ENCODE measurements at places on chromosomes 2 and 18.
A peak's percentile ranks its signal among the peaks of the same experiment; 100 is the strongest.

DNA sequence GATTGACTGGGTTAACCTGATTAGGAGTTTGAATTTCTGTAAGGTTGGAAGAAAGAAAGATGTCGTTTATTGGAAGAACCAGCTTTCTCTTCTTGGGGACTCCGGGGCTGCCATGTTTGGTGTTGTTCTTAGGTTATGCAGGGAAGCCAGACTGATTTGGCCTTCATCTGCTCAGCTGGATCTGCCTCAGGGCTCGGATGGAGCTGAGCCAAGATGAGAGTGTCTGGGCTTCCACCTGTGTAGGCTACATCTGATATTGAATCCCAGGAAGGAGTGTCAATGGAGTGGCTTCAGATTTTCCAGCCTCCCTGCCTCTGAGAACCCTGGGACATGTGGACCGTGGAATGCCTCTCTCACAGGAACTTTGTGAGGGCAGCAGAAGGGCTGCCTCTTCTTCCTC lies 126.1 kb downstream of the WDSUB1 start:
- no peak for DNase-seq

GRCh38 chr2:60413814-60414168 lies 139.7 kb downstream of the BCL11A start:
- DNase-seq, result no peak

DNA sequence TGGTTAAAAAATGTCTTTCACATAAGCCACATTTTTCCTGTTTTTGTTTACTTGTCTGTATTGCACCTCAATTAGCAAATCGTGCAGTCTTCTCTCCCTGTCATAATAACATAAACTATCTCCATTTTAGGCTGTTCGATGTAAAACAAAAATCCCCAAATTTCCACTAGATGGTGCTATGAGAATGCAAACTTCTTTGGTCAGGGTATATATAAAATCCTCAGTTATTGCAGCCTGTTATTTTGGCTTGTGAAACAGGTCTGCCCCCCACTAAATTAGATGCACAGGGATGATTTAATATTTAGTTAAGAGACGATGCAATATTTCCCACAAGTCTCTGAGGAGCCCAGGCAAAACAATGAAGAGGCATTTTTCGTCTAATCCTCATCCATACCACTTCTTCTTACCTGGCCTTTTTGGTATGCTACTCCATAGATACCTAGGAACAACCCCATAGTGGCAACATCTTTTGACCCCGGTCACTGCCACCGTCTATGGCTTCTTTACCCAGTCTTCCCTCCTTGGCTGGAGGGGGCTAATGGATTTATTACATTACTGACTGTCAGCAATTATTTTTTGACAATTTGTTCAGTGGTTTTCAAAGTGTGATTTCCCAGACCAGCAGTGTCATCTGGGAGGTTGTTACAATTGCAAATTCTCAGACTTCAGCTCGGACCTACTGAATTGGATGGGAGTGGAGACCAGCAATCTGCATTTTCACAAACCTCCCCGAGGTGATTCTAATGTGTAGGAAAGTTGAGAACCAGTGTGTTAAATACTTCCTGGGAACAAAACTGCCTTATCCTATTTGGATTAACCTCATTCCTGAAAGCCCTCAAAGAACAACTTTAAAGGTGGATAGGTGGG lies 117.4 kb upstream of the CWC22 start:
- peak; percentile 24 for DNase-seq

GRCh38 chr2:236178890-236179235 lies 10.7 kb upstream of the GBX2 start:
- no peak for DNase-seq

GRCh38 chr18:10051877-10052631 lies 138.2 kb downstream of the VAPA start:
- DNase-seq, result no peak

- DNase-seq, result peak; percentile 46
Measured at GRCh38 chr18:22378672-22379282, 38.9 kb downstream of the CTAGE1 start.

DNA sequence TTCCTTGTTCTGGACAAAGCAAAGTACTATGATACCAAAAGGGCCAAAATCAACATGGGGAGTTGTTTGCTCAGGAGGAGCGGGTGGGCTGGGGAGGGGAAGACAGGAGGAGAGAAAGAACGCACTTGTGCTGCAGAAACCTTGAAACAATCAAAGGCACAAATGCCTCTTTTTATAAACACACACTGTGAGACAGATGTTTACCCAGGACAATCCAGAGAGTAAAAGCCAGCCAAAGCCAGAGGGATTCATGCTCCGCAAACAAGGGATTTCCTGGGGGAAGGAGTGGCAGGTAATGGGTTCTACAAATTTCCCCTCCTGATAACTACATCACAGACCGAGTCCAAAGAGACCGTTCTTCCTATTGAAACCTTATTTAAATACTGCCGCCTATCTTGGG lies 323.5 kb upstream of the SKOR2 start:
- DNase-seq, result no peak

GRCh38 chr2:70124983-70125480 lies 37.8 kb downstream of the PCBP1 start:
- DNase-seq, result peak; percentile 70

DNA sequence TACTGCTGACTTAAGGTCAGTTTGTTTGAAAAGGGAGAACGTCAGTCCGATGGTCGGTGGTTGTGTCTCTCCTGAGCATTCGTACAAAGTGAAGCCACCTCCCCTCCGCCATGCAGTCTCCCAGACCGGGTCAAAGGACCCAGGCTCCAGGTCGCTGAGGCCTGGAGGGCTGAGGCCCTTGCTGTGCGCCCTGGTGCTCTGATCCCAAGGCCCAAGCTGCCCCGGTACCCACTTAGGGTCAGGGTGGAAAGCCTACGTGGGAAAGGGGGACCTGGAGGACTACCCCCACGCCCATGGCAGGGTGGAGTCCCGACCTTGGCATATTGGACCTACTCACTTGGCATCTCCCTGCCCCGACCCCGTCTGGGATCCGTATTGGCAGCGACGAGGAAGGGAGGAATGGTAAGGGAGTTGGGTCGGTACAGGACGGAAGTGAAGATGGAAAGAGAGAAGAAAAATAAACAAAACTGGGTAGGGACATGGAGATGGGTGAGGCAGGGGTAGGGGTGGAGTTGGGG lies 8.0 kb upstream of the SIX3 start:
- DNase-seq, result no peak

- no peak for DNase-seq
Measured at GRCh38 chr2:1403565-1403964, 9.7 kb upstream of the TPO start.

- no peak for DNase-seq
Measured at GRCh38 chr2:163252199-163252598, 413.6 kb upstream of the KCNH7 start.

- DNase-seq, result no peak
Measured at GRCh38 chr2:199042660-199043379, 414.9 kb downstream of the SATB2 start.

- DNase-seq, result no peak
Measured at GRCh38 chr2:99444222-99444621, 45.6 kb downstream of the REV1 start.

DNA sequence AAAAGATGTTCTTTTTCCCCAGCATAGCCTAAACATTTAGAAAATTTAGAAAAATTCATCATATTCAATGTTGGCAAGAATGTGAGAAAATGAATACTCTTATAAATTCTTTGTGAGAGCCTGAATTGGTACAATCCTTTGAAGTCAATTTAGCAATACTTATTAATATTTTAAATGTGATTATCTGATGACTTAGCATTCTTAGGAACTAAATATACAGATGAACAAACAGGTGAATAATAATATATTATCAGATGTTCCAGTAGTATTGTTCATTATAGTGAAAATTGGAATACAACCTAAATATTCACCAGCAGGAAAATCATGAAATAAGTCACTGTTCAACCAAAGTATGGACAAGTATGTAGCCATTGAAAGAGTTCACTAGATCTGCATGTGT lies 55.5 kb upstream of the MEIS1 start:
- no peak for DNase-seq

DNA sequence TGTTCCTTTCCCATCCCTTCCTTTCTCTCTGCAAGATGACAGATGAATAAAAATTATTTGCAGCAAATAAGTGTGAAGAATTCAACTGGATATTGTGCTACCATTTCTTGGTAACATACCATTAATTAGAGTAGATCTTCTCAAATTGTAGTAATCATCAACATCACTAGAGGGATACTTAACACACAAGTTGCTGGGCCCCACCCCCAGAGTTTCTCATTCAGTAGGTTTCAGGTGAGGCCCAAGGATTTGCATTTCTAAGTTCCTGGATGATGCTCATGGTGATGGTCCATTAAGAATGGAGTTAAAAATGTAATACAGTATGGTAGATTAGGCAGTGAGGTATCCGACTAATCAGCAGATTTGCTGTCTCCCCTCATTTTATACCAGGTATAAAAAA lies 594.0 kb downstream of the ERBB4 start:
- DNase-seq, result no peak

DNA sequence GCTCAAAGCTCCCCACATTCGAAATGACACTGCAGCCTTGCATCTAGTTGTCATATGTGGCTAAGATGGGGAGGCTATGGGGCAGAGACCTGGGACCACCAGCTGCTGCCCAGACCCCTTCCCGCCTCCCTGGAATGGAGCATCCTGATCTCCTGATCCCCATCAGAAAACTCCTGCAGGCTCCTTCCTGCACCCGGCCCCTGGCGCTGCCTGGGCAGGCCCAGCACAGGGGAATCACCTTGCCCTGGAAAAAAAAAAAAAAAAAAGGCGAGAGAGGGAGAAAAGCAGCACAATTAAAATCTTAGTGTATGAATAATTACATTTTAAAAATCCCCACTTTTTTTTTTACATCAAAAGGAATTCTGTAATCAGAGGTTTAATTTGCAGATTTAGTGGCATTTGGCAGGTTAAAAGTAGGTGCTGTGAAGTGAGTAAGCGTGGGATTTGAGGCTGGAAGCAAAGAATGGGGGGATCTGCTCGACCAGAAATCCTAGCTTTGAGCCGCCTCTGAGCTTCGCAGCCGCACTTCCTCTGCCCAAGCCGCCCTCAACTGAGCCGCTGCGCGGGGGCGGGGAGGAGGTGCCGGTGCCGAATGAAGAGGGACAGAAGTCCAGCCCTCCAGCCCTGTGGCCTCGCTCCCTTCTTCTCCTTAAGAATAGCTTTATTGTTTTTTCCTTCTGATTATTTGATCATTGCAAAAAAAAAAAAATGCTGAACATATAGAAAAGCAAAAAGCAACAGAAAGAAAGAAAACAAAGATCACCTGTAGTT lies 30.0 kb downstream of the THNSL2 start:
- DNase-seq, result no peak

- DNase-seq, result no peak
Measured at GRCh38 chr2:168889635-168890005, 610 bp downstream of the SPC25 start.

GRCh38 chr2:79630060-79630459 lies 117.2 kb downstream of the CTNNA2 start:
- peak; percentile 2 for DNase-seq

DNA sequence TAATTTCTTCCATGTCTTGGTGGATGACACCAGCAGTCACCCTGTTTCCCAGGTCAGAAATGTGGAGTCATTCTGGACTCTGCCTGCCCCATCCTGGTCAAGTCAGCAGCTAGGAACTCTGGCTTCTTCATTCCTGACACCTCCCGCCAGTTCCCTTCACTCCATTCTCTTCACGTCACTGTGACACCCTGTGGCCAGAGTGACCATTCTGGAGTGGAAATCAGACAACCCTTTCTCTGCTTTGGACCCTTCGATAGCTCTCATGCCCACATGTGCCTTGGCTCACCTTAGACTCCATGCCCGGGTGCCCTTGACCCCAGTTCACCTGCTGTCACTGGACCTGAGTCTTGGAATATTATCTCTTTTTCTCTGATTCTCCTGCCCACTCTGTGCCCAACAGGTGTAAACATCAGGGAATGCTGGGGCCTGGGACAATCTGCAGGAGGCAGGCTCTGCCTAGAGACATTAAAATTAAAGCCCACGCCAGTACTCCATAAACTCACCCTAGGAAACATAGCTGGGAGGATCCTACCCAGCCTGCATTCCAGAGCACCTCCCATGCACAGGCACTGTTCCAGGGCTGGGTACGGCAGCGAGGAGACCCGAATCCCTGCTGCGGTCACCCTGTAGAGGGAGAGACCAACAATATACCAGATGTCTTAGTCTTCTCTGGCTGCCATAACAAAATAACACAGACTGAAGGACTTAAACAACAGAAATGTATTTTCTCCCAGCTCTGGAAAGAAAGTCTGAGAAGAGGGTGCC lies 41.1 kb upstream of the FAHD2A start:
- DNase-seq, result no peak

GRCh38 chr18:40921845-40922629 lies 1033.0 kb upstream of the PIK3C3 start:
- no peak for DNase-seq

GRCh38 chr2:39725401-39725800 lies 53.7 kb downstream of the THUMPD2 start:
- DNase-seq, result no peak

DNA sequence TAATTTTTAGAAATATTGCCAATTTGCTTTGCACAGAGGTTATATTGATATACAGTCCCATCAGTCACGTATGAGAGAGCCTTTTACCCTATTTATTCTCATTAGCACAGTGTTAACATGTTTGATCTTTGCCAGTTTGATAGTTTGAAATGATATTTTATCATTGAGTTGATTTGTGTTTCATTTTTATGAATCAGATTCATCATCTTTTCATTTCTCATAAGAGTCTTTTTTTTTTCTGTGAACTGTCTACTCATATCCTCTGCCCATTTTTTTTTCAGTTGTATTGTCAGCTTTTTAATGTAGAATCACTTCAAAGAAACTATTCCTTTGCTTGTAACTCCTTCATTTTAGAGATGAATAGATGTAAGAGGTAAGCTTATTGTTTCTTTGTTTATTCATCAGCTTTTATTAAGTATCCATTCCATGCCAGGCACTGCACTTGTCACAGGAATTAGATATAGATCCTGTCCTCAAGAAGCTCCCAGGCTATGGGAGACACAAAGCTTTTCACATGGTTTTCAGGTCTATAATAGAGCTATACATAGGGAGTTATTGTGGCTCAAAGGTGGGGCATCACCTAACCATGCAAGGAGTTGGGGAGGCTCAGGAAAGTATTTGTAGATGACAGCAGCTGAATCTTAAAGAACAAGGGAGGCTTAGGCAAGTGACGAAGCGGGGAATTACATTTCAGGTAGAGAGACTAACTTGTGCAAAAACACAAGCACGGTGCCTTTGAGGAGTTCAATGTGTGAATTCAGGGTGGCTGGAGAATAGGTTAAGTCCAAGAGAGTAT lies 42.1 kb downstream of the CD28 start:
- no peak for DNase-seq

GRCh38 chr2:107719836-107720235 lies 106.9 kb upstream of the RGPD4 start:
- DNase-seq, result no peak

- no peak for DNase-seq
Measured at GRCh38 chr18:42185486-42185885, 230.5 kb downstream of the PIK3C3 start.

DNA sequence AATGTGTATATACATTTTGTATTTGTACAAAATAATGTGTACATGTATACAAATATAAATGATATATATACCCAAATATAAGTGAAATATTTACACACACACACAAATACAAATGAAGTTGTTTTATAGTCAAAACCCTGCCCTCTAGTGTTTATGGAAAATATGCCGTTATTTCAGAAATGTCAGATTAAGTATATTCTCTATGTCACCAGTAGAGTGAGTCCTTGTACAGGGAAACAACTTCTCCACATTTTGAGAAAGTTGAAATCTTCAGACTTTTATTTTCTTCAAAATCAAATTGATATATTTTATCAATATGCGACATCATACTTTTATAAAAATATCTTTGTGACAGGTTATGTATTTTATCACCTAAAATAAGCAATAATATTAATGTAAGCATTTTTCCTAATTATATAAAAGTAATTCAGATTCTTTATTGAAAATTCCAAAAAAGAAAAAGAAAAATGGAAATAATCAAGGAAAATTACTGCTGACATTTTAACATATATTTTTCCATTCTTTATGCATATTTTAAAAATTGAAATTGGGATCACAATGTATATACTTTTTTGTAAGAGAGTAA lies 22.4 kb downstream of the ARL6IP6 start:
- DNase-seq, result peak; percentile 26

Data from A549 (cell line).